ENCODE measurements at places on chromosomes 1 and 21. TPM values are rescaled to one million over a fixed set of nuclear protein-coding genes. Genes with fewer than 3 reads are reported as not detected.

- no peak for DNase-seq
- no peak overlapping the region for H3K4me3 ChIP-seq
- no peak overlapping the region for H3K27ac ChIP-seq
- no peaks in the 10 kb centered on the region for H3K27me3 ChIP-seq
- peaks cover 7% of the 10 kb centered on the region for H3K4me1 ChIP-seq
These were observed 145.5 kb downstream of the TENT5C start for GRCh38 chr1:117751321-117751720.

GRCh38 chr1:48291421-48291820, 68.9 kb downstream of the SLC5A9 start:
- no peak overlapping the region for H3K27ac ChIP-seq
- H3K4me1 ChIP-seq, result no peaks in the 10 kb centered on the region
- DNase-seq, result no peak
- H3K27me3 ChIP-seq, result no peaks in the 10 kb centered on the region

GRCh38 chr21:46616050-46616449, 11.2 kb upstream of the S100B start:
- H3K27me3 ChIP-seq, result no peaks in the 10 kb centered on the region
- no peaks in the 10 kb centered on the region for H3K4me1 ChIP-seq
- no peak for DNase-seq
- no peaks in the 10 kb centered on the region for H3K36me3 ChIP-seq

DNA sequence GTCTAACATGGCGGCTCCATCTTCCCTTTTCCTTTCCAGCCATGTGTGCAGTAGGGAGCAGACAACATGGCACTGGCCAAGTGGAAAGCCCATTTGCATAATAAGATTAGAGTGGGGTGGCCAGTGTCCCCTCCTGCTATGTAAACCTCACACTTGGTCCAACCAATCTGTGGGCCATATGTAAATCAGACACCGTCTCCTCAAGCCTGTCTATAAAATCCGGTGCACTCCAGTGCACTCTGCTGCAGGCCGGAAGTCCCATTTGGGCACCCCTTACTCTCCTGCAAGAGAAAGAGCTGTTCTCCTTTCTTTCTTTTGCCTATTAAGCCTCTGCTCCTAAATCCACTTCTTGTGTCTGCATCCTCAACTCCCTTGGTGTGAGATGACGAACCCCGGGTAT, 44.1 kb downstream of the OLFML3 start:
- no peaks in the 10 kb centered on the region for H3K36me3 ChIP-seq
- H3K27me3 ChIP-seq, result no peaks in the 10 kb centered on the region
- no peaks in the 10 kb centered on the region for H3K4me1 ChIP-seq

GRCh38 chr1:115145226-115145625, 55.9 kb upstream of the TSPAN2 start:
- no peak for DNase-seq
- no peaks in the 10 kb centered on the region for H3K36me3 ChIP-seq
- H3K4me3 ChIP-seq, result no peak overlapping the region
- no peak overlapping the region for H3K27ac ChIP-seq
- no peaks in the 10 kb centered on the region for H3K4me1 ChIP-seq
- H3K27me3 ChIP-seq, result no peaks in the 10 kb centered on the region

DNA sequence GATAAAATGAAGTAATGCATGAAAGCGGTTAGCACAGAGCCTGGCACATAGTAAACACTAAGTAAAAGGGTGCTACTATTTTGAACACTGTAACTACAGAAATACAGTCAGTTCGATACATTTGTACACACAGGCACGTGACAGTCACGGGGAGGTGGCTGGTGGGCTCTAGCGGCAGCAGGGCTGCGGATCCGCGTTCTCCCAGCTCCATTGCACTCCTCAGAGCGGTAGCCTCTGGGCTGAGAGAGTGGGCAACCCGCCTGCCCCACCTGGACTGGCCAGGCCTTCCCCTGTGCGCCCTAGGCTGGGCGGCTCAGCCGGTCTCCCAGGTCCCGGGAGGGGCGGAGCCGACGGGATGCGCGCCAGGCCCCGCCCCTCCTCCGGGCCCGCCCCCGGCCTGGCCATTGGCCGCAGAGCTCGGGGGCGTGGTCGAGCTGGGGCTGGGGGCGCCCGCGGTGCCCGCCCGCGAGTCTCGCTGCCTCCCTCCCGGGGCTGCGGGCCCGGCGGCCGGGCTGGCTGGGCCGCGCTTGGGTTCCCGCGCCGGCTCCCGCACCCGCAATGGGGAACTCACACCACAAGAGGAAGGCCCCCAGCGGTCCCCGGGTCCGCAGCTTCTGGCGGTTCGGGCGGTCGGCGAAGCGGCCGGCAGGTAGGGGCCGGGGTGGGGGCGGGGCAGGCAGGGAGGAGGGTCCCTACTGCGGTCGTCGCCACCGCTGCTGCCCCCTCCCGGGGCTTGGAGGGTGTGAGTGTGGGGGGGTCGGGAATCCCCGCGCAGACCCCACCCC, 51.2 kb upstream of the SYNC start:
- H3K27me3 ChIP-seq, result no peaks in the 10 kb centered on the region
- no peaks in the 10 kb centered on the region for H3K36me3 ChIP-seq
- peaks cover 13% of the 10 kb centered on the region for H3K4me1 ChIP-seq

DNA sequence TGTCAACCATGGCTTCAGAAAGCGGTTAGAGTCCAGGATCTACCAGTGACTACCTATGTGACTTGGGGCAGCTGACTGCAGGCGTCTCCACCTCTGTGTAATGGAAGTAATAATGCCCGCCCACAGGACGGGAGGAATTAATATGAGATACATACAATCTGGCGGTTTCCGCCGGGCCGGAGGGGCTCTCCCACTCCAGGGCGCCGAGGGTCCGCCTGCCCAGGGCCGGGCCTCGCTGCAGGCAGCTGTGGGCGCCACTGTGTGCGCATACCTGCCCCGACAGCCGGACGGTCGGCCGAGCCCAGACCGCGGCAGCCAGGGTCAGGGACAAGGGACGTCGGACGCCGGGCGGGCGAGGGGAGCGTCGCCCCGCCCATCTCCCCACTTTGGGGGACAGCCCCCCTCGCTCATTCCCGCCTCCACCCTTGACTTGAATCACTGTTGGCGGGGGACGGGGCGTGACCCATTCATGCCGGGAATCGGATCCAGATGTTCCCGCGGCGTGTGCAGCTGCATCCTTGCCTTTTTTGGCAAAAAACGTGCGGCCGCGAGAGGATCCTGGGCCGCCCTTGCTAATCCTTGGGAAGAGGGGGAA, 6.0 kb upstream of the SF3A3 start:
- peak overlapping the region; percentile 97 for H3K27ac ChIP-seq
- peaks cover 50% of the 10 kb centered on the region for H3K4me1 ChIP-seq
- H3K4me3 ChIP-seq, result peak overlapping the region; percentile 67
- no peak for DNase-seq
- no peaks in the 10 kb centered on the region for H3K27me3 ChIP-seq

DNA sequence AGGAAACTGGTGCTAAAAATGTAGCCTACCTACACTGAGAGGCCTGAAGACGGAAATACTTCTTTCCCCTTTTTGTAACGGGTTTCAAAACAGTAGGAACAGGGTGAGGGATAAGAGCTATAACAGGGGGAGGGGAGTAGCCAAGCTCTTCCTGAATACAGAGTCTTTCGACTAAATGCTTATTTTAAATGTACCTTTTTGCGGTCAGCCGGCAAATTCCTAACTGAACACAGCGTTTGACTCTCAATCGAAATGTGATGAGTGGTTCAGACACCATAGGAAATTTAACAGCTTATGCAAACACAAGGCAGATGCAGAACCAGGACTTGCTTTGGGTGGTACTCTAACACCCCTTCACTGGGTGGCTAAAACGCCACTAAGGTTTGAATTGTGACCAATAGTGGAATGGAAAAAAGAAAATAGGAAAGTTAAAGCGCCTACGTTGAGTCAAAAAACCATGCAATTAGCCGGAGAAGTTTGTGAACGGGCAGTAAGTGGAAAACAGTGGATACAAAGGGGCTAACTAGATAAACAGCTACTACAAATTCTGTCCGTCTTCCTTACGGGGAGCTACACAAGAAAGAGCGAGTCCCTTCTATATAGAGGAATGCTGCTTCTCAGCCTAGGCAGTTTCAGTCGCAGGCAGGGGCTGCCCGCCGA, 1.7 kb downstream of the EGLN1 start:
- H3K4me3 ChIP-seq, result peak overlapping the region; percentile 87
- H3K27ac ChIP-seq, result peak overlapping the region; percentile 95
- H3K27me3 ChIP-seq, result no peaks in the 10 kb centered on the region
- no peaks in the 10 kb centered on the region for H3K36me3 ChIP-seq

- H3K27ac ChIP-seq, result no peak overlapping the region
- no peaks in the 10 kb centered on the region for H3K4me1 ChIP-seq
- peaks cover 10% of the 10 kb centered on the region for H3K36me3 ChIP-seq
These were observed 54.5 kb downstream of the PRDM15 start for GRCh38 chr21:41824466-41825207.

The OR2L2 gene
- total RNA-seq, result not detected

The RAB7B gene
- 12.0 TPM for total RNA-seq
